ENCODE measurements at places on chromosomes 13 and 19.

GRCh38 chr13:73286942-73287620 lies 228.3 kb downstream of the KLF5 start:
- no peak for DNase-seq

DNA sequence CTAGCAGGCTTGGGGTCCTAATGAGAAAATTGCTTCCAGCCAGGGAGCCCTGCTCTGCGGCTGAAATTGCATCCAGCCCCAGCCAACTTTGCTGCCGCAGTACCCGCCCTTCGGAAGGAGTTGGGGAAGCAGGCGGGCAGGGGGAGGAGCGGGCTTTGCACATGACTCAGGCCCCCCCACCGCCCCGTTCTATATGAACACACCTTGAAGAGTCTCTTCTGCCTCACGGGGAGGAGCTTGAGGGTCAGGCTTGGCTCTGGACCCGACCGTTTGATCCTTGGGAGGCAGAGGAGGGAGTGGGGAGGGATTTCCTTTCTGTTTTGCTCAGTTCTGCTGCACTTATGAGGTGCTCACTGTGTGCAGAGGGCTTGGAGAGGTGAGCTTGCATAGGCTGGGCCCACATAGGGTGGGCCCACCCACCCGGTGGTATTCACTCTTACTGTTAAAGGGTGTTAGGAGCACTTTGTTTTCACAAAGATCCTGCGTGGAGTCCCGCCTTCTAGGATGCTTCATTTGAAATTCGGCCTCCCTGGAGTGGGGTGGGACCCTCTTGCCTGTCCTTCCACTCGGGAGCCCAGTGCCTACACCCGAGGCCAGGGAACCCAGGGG lies 46.5 kb downstream of the LYL1 start:
- DNase-seq = no peak

DNA sequence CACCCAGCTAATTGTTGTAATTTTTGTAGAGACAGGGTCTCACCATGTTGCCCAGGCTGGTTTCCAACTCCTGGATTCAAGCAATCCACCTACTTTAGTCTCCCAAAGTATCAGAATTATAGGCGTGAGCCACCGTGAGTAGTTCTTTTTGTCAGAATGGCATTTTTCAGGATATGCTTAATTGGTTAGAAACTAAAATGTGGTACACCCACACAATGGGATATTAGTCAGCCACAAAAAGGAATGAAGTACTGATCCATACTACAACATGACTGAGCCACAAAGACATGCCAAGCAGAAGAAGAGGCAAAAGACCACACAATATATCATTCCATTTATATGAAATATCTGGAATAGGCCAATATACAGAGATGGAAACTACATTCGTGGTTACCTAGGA lies 41.7 kb upstream of the MAP3K10 start:
- no peak for DNase-seq

DNA sequence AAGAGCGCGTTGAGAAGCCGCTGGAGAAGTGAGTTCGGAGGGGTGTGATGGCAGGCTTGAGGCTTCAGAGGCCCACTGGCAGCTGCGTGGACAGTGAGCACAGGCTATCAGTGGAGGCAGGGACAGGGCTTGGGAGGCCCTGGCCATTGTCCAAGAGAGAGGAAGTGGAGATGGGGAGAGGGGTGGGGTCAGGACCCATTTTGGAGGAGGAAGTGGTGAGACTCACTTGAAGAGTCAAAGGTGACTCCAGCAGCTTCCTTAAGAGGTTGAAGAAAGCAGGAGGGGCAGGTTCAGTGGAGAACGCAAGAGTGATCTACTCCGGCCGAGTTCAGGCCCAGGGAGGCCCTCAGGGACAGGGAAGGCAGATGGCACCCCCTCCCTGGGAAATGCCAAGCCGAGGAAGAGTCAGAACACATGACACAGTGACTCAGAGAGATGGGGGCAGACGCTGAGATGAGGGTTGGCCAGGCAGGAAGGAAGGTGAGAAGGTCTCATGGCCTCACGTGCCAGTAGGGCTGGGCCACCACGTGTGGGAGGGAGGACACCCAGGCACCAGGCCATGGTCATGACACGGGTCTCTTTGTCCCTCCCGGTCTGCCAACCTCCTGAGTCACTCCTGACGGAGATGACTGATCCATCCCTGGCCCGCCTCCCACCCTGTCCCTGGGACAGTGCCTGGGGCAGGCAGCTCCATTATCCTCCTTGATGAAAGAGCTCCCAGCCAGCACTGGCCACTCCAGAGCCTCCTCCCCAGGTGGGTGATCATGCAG lies 10.1 kb upstream of the CD22 start:
- peak; percentile 93 for DNase-seq

- peak; percentile 61 for DNase-seq
These were observed 14.7 kb downstream of the SMARCA4 start for GRCh38 chr19:10975374-10976130.

DNA sequence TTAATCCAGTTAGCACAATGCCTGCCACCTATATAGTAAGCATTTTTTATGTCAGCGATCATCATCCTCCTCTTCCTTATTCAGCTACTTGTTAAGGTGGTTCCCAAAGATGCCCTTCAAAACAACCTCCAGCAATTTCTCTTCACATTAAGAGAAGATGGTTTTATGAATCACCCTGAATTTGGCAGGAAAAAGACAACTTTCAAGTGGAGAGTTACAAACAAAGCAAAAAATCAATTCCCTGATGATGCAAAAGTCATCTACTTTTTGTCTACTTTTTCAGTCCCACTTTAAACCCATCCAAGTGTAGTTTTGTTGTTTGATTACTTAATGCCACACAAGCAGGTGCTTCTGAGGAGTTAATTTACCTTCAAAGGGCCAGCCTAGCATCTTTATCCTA lies 139.1 kb upstream of the SERP2 start:
- no peak for DNase-seq

GRCh38 chr19:45677351-45678230 lies 9.6 kb downstream of the GIPR start:
- DNase-seq = peak; percentile 11

- DNase-seq = no peak
These were observed 28.2 kb upstream of the FBL start for GRCh38 chr19:39874404-39874803.

- no peak for DNase-seq
These were observed 347.2 kb downstream of the ZNF536 start for GRCh38 chr19:30719189-30719998.

- no peak for DNase-seq
These were observed 1.6 kb downstream of the TTYH1 start for GRCh38 chr19:54416695-54417491.

- DNase-seq = no peak
These were observed 6.9 kb upstream of the RETN start for GRCh38 chr19:7661744-7662538.

DNA sequence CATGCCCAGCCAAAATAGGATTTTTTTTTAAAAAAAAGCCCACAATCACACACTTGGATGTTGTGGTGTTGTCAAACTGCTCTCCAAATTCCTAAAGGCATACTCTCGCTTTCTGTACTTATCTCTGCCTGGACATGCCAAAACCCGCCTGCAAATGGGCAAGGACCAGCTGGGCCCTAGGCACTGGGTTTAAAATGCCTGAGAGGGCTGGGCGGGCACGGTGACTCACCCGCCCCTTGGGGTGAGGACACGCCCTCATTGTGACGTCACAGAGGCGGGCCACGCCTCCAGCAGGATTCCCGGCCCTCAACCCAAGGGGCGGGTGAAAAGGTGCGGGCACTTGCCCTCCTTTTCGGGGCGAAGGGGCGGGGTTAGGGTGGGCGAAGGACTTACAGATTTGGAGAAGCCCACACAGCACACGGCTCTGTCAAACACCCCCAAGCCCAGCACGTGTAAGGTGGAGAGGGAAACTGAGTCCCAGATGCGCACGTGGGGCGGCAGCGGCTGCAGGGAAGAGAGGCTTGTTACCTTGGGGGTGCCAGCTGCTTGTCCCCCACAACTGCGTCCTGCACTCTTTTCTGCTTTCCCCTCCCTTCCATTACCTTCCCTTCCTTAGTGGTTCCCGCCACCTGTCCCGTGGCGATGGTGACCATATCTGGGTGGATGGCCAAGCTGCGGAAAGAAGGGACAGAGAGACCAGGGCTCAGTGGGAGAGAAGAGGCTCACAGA lies 6.6 kb downstream of the EML2 start:
- peak; percentile 91 for DNase-seq

- DNase-seq = no peak
These were observed 1.5 kb downstream of the MYPOP start for GRCh38 chr19:45900738-45901431.

DNA sequence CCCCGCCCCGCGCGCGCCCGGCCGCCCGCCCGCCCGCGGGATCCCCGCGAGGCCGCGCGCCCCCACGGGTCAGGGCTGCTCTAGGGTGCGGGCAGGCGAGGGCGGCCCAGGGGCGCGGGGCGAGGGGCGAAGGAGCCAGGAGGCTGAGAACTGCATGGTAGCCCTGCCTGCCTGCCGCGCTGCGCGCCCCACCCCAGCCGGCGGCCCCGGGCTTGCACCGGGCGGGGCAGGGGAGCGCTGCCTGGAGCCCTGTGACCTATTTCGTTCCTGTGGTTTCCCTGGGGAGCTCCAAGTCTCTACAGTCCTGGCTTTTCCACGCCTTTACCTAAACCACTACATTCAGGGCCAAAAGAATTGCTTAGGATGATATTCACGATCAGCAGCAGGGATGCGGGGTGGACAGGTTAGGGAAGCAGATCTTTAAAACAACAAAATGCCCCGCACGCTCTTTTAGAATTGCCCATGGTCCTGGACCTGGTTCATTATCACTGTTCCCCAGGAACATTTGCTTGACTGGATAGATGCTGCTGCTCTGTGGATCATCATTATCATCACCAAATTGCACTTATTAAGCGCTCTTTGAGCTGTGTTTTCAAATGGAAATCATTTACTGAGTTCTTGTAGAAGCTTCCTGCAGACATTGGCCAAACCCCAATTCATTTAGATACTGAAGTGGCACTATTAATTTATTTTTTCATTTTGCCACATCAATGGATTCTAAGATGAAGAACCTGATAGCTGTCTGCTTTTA lies 421 bp upstream of the GPR12 start:
- DNase-seq = no peak

- DNase-seq = peak; percentile 31
These were observed 49.1 kb downstream of the LMO7 start for GRCh38 chr13:75685239-75685697.

- DNase-seq = no peak
These were observed 105.6 kb upstream of the SERP2 start for GRCh38 chr13:44267980-44268379.

- DNase-seq = no peak
These were observed 243.3 kb downstream of the DCT start for GRCh38 chr13:94236132-94236531.

- no peak for DNase-seq
These were observed 122.9 kb downstream of the RFC3 start for GRCh38 chr13:33940898-33941297.

- DNase-seq = no peak
These were observed 44.2 kb downstream of the PCDH8 start for GRCh38 chr13:52804202-52804641.

DNA sequence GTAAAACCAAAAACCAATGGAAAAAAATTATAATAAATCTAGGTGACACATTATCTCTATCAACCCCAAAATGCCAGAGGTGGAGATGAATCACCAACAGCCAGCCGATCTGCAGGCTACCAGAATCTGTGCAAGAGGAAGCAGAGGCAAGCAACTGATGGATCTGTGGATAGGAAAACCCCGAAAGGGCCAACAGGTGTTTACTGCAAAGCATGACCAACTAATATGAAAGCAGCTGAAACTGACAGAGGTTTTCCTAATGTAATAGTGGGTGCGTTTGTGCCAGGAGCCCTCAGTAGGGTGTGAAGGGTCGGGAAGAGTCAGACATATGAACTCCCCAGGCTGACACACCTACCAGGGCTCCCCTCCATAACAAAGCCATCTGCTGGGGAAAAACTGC lies 554.6 kb downstream of the RFC3 start:
- DNase-seq = no peak

- DNase-seq = no peak
These were observed 13.0 kb upstream of the SPATA13 start for GRCh38 chr13:24147570-24147963.

DNA sequence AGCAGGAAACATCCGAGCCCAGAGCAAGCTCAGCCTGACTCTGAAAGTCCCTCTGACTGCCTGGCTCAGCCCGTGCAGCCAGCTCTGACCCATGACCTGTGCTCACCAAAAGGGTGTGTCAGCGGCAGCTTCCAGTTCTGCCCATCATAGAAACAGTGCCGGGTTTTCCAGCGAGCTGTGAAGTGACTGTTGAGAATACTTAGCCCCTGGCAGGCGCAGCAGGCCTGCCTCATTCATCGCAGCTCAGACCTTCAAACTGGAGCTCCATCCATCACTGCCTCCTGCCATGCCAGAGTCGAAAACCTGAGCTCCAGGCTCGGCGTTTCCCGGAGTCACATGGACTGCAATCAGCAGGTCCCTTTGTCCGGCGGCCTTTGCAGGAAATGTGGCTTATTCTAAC lies 16.3 kb upstream of the GSX1 start:
- no peak for DNase-seq

- DNase-seq = no peak
These were observed 2.5 kb downstream of the HAUS5 start for GRCh38 chr19:35615036-35615435.
